ENCODE measurements at places on chromosomes 6 and 20.
A peak's percentile ranks its signal among the peaks of the same experiment; 100 is the strongest.

GRCh38 chr6:15961635-15962448 is 167.0 kb upstream of the MYLIP start:
- no peak for DNase-seq

DNA sequence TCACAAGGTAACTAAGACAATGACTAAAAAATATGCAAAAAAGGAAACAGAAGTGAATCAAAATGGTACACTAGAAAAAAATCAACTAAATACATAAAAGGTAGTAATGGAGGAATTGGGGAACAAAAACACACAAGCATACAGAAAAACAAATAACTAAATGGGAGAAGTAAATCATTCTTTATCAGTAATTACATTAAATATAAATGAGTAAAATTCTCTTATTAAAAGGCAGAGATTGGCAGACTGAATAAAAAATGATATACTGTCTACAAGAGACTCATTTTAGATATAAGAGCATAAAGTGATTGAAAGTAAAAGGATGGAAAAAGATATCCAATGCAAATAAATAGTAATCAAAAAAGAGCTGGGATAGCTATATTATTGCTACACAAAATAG is 39.4 kb upstream of the VEGFA start:
- no peak for DNase-seq

- DNase-seq: no peak
Observed at GRCh38 chr20:37774156-37774555, 80.3 kb downstream of the CTNNBL1 start.

DNA sequence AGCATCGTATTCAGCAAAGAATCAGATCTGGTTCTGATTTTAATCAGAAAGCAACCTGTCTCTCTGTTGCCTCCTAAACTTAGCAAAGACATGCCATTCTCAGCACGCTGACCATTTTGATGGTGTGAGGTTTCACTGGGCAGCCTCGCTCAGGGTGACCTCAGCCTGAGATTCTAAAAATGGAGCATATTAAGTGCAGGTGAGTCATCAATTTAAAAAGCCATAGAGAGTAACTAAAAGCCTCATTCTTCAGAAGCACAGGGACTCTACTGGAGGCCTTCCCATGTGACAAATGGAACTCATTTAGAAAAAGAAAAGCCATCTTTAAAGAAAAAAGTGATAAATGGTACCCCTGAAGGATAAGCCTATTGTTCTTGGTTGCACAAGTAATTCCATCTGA is 91.3 kb downstream of the FILIP1 start:
- no peak for DNase-seq

- no peak for DNase-seq
Observed at GRCh38 chr6:96727144-96727543, 110.1 kb downstream of the GPR63 start.

DNA sequence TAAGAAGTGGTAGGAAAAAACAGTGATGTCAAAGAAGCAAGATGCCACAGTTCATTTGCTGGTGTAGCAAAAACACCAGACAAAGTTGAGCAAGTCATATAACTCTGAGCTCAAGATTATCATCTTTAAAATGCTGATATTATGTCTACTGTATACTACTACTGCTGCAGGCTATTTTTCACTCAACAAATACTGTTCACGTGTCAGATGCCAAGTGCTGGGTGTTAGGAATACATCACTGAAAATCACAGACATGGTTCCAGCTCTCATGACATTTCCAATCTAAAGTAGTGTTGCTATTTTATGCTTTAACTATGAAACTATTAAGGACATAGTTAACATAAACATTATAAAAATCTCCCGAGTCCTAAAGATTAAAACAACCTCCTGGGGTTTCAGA is 163.0 kb downstream of the NKAIN2 start:
- no peak for DNase-seq

GRCh38 chr20:62651285-62652021 is 9.2 kb downstream of the SLCO4A1 start:
- DNase-seq: no peak

GRCh38 chr6:13733178-13733887 is 21.7 kb upstream of the RANBP9 start:
- no peak for DNase-seq

DNA sequence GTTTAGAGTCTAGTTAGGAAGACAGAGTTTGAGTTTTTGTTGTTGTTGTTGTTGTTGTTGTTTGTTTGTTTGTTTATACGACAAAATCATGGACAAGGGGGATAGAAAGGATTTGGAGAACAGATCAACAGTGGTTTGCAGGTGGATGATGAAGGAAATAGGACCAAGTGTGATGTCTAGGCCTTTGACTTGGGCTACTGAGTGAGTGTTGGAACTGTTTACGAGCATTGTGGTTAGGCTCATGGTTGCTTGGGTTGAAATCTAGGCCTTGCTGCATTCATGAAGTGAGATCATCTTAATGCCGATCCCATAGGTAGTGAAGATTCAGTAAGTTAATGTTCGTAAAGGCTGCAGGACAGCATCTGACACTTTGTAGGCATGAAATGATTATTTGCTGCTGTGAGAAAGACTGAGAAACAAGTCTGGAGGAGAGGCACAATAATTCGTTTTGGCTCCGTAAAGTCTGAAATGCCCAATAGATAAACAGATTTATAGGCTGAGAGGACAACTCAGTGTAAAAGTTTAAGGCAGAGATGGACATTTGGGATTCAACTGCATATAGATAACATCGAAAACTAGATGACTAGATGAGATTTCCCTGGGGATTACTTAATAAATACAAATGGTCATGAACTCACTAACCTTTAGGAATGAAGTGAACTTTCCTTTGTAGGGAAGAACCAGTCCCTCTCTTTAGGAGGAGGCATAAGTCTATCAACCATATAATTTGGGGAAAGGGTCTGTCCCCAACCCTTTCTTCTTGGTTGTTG is 70.0 kb downstream of the HDDC2 start:
- DNase-seq: no peak

- DNase-seq: peak; percentile 68
Observed at GRCh38 chr20:40997116-40997515, 31.5 kb upstream of the TOP1 start.

- no peak for DNase-seq
Observed at GRCh38 chr6:162541019-162541601, 186.5 kb downstream of the PRKN start.

GRCh38 chr20:34581341-34582184 is 23.0 kb downstream of the MAP1LC3A start:
- no peak for DNase-seq

GRCh38 chr6:4971851-4972250 is 32.0 kb downstream of the RPP40 start:
- DNase-seq: no peak

- no peak for DNase-seq
Observed at GRCh38 chr6:13654496-13654895, 39.4 kb downstream of the NOL7 start.

DNA sequence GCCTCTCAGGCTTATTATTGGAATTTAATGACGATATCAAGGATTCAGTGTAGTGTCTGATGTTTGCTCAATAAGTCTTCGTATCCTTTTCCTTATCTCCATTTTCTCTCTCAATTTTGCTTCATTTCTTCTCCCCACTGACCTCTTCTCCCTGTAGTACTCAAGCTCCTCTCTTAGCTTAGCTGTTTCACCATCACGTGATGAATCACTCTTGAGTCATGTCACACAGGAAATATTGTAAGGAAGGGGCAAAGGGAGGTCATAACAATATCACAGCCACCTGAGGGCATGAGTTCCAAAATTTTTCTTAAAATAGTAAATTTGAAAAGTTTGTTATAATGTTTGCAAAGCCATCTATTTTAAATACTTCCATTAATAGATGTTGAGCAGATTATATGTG is 392.2 kb upstream of the MARCKS start:
- no peak for DNase-seq

DNA sequence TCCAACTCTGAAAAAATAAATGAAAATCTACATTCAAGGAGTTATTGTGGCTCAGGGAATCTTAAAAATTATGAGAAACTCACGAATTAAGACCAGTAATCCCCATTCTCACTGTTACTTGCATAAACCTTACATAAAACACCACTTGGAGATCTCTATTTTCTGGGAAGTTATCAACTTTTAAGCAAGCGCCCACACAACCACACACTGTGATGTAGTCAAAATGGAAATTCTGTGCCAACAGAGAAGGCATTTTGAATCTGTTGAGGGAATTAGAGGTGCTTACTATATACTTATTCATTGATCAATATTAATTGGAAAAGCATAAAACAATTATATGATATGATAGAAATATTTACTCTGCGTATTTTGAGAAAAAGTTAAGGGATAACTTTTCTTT is 58.7 kb downstream of the HAO1 start:
- no peak for DNase-seq

- DNase-seq: no peak
Observed at GRCh38 chr6:617456-618100, 39.3 kb downstream of the HUS1B start.

- DNase-seq: no peak
Observed at GRCh38 chr20:34426026-34426425, 63.0 kb downstream of the ITCH start.
